ENCODE measurements at places on chromosomes 7 and 10.

DNA sequence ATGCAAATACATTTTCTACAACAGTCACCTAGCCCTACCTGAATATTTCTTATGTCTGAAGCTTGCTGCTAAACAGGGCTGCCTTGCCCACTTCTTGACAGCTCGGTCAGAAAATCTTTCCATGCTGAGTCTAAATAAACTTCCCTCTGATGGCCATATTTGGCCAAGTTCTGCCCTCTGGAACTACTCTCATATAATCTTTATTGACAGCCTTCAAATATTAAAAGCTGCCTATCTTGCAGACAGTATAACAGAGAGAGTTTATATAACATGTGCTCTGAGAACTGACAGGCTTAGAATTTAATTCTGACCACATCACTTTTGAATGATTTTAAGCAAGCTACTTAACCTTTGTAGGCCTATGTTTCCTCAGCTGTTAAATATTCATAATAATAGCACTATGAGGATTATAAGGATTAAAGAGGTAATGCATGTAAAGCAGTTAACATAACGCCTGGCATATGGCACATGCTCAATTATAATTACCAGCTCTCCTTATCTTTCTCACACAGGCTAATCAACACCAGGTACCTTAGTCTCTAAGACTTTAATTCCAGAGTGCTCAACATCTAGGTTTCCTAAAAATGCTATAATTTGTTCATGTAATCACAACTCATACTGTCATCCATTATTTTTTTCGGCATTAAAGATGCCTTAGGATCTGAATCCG, 334.1 kb downstream of the HPSE2 start:
- no peak for DNase-seq

GRCh38 chr10:102311025-102311420, 65.7 kb downstream of the GBF1 start:
- no peak for DNase-seq

DNA sequence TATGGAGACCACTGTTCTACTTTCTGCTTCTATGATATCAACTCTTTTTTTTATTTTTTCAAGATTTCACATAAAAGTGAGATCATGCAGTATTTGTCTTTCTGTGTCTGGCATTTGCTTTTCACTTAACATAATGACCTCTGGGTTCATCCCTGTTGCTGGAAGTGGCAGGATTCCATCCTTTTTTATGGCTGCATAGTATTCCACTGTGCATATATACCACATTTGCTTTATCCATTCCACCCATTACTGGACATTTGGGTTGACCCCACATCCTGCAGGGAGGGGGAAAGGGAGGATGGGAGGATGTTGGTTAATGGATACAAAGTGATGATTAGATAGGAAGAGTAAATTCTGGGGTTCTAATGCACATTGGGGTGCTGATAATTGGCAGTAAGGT, 80.3 kb upstream of the NPTX2 start:
- DNase-seq, result no peak

DNA sequence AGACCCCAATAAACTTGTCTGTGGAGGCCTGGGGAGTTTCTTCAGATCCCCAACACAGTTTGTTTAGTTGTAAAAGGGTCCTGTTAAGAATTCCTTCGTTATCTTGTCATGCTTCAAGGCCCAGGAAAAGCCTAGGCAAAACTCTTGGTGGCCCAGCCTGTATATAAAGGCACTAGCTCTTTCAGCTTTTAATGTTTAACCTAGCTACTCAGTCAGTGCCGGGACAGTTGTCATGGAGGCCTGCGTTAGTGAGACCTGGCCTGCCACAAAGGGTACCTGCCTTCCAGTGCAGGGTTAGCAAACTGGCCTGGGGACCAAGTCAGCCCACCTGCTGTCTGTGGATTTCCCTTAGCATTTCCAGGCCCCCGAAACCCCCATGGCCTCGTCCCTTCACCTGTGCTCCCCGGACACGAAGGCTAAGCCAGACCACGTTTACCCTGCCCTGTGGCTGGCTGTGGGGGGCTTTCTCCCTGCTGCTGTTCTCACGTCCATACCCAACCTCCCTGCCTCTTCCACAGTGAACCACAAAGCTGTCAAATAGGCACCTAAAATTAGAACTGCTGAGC, 96.9 kb upstream of the PPP2R2D start:
- no peak for DNase-seq

DNA sequence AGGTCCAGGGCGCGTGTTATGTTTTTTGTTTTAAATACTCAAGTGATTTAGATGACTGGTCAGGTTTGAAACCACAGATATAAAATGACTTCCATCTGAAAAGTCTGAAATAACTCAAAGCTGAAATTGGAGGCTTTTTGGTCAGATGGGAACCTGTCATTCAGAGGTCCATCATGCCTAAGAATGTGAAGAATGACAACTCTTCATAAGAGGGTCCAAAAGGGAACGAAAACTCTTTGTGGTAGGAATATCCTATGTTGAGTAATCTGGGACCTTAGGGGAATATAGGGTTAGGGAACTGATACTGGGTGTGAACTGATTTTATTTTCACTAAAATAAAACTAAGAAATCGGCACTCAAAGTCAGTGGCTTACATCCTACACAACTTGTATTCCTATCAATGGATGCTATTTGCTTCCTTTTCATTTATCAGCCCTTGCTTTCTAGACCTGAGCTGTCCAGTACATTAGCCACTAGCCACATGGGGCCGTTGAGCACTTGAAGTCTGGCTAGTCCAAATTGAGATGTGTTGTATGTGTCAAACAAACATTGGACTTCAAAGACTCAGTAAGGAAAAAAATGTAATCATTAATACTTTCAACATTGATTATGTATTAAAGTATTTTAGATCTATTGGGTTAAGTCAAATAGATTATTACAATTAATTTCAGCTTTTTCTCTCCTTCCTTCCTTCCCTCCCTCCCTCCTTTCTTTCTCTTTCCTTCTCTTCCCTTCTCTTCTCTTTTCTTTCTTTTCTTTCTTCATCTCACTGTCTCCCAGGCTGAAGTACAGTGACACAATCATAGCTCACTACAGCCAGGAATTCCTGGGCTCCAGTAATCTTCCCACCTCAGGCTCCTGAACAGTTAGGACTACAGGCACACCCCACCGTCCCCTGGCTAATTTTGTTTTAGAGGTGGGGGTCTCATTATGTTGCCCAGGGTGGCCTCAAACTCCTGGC, 56.5 kb upstream of the KDM7A start:
- DNase-seq, result no peak

All from HT-29 (cell line).